ENCODE measurements at places on chromosomes 7 and 10. TPM values are rescaled to one million over a fixed set of nuclear protein-coding genes. Genes with fewer than 3 reads are reported as not detected.

ZNF800 gene
- 13.4 TPM for total RNA-seq

DNA sequence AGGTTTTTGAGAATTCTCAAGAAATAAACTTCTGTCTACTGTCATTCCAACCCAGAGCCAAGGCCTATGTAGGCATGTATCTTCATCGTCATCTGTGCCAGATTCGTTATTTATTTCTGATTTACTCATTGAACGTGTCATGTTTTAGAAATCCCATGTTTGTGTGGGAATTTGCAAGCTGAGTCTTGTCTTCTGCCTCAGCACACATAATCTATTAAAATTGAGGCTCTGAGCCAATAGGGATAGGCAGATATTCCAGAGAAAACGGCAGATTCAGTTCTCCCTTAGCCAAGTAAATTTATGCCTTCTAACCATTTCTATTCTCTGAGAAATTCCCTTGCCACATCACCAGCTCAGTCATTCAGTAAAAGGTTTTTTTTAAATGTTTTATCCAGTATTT lies 444.6 kb downstream of the REEP3 start:
- DNase-seq, result no peak

EN2 gene
- not detected for total RNA-seq

- no peak for DNase-seq
Measured at GRCh38 chr10:17115683-17116082, 13.9 kb downstream of the CUBN start.

CALHM3 gene
- total RNA-seq, result not detected
